ENCODE measurements at places on chromosomes 13 and 19. TPM values are rescaled to one million over a fixed set of nuclear protein-coding genes. Genes with fewer than 3 reads are reported as not detected.

The IL4I1 gene
- 1.0 TPM for total RNA-seq

The PPM1N gene
- 9.0 TPM for total RNA-seq

The MISP gene
- 79.4 TPM for total RNA-seq

The ZNF793 gene
- total RNA-seq, result 0.02 TPM

The GRK1 gene
- total RNA-seq, result not detected

The ZNF468 gene
- 0.41 TPM for total RNA-seq

The ZNF625 gene
- not detected for total RNA-seq

The CEACAM7 gene
- total RNA-seq, result 0.03 TPM

The ANKRD24 gene
- 0.18 TPM for total RNA-seq

Measured in A549 treated with Hydrocortisone at 1 μM for 4 hours (cell line).